ENCODE measurements at places on chromosomes 5 and 9.
A peak's percentile ranks its signal among the peaks of the same experiment; 100 is the strongest.

DNA sequence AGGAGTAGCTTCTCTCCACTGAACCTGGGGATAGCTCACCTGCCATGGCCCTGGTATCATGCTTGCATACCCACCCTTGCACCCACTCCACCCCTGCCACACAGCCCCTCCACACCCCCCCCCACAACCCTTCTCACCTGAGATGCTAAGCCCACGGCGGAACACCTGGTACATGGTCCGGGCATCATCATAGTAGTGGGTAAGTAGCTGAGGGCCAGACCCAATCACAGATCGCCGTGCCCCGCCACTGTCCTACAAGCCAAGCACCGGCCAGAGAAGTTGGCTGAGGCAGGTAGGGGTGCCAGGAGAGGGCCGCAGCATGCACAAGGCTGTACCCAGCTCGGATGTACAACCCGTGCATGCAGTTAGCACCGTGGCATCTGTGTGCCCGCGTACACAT is 20.7 kb downstream of the ACSL6 start:
- no peak for DNase-seq

DNA sequence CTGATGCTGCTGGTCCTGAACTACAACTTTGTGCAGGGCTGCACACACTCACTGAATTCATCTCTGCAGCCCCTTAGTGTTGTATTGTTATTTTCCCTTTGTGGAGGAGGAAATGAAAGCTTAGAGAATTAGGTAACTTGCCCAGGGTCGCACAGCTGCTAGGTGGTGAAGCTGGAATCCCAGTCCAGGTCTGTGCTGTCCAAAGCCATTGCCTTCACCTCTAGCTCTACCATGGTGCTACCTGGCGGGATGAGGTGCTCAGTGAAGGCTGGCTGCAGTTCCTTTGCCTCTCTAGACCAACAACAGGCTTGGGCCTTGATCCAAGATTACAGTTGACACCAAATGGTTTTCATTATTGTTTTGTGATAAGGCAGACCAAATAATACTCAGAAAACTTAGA is 177.8 kb upstream of the PITX1 start:
- DNase-seq: no peak

DNA sequence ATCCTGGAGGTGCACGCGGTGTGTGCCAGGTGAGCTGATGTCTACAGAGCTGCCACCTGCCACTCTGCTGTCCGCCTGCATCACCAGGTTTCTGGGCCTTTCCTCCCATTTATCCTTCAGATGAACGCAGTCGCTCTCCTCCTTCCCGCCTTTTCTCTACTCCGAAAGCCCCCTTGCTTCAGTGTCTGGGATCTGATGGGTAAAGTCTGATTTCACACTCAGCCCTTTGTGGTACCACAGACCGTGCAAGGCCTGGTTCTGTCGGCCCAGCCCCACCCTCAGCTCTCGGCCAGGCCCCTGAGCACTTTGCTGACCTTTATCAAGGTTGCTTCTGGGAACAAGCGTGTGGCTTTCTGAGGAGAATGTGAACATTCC is 32.5 kb downstream of the GLT6D1 start:
- DNase-seq: no peak

DNA sequence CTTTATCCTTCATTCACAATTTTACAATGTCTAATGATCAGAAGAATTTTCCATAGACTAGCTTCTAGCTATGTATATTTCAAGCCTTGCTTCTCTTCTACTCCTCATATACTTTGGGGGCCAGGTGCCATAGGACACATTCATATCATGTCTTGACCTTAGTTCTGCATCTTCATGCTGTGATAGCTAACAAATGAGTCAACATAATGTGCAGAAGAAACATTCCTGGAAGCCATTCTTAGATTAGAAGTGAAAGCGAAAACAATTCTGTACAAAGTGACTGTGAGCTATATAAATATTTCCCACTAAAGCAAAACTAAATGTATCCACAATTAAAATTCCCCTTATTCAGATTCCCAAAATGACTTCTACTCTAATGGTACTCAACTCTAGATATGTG is 320.2 kb upstream of the NREP start:
- peak; percentile 3 for DNase-seq

DNA sequence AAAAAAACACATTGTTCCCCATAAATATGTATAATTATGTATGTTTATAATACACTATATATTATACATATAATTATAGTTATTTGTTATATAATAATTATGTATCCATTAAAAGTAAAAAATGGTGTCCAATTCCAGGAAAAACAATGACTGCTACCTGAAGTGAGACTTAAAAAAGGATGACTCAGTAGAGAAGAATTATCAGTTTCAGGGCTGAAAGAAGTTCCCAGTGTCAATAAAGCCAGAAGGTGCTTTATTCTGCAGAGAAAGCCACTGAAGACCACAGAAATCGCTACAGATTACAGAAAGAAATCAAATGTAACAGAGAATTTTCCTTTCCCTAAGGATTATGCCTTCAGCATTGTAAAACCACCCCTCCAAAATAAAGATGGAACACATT is 50.9 kb downstream of the ANKRD31 start:
- no peak for DNase-seq

DNA sequence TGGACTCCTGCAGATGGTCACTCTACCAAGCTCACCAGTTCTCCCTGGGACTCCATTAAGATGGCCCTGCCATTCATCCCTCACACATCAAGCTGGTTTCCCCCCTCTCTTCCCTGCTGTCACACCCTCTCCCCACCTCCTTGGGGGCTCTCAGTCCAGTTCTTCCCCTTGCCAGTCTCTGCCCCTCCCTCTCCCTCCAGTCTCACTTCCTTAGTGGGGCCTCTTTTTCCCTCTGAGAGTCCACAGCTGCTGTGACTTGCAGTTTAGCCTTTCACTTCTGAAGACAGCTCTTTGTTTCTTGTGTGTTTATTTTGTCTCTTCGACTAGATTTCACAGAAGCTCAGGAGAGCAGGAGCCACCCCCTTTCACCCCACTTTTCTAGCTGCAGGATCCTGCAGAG is 10.5 kb downstream of the DOCK2 start:
- no peak for DNase-seq

GRCh38 chr5:168765551-168766425 is 186.6 kb upstream of the PANK3 start:
- DNase-seq: no peak

DNA sequence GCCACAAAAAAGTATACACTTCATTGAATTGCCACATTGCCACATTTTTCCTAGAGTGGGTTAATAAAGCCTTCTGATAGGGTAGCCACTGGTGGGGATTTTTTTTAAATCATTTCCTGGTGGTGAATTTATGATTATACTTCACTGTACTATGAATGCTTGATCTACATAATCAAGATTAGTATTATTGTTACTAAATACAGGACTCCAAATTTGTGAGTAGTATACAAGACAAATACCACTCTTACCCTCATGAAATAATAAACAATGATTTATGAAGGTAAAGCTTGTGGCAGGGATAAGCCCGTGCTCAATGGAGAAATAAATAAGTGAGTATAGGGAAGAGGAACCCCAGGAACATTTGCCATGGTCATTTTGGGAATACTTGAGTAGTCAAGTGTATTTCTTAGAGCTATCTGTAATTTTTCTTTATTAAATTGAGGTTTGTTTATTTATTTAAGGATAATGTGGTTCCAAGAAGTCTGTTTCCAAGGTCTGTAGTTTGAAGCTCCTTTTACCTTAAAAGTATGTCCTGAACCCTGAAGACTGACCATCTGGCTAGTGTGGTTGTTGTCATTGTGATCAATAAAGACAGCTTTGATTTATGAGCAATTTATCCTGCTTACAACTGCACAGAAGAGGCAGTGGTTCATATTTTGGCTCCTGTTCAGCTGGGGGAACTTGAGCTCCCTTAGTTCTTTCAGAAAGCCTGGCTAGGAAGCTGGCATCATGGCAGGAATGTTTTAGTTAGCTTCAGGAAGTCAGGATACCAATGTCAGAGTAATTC is 118.6 kb downstream of the ZSWIM6 start:
- no peak for DNase-seq

- DNase-seq: no peak
These were observed 3.3 kb upstream of the EXOC3 start for GRCh38 chr5:439636-440035.

GRCh38 chr9:20478786-20479185 is 143.5 kb downstream of the MLLT3 start:
- no peak for DNase-seq

DNA sequence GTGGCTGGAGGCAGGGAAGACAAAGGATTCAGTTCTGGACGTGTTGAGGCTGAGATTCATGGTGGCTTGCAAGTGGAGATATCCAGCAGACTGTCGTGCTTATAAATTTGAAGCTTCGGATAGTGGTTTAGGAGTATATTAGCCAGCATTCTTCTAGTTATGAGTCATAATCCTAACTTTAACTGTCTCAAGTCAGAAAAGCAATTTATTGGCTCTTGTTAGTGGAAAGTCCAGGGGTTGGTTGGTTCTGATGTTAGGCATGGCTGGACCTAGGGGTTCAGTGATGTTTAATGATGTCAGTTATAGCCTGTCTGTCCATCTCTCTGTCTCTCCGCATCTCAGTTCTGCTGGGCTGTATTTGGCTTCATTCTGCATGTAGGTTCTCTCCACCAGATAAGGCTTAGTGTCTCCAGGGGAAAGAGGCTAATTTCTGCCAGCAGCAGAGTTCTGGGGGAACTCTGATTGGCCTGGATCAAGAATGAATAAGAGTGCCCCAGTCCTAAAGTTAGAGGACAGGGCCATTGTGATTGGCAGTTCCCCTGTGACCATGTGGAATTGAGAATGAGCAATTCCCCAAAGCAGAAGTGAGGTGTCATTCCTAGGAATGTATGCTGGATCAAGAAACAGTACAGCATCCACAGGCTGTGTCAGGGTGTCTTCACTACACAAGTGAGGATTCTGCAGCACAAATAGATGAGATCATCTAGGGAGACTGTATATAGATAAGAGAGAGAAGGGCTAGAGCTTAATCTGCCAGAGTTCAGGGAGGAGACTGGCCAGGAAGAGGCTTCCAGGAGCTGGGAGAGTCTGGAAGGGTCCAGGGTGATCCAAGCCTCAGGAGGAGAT is 72.9 kb upstream of the SHB start:
- no peak for DNase-seq

GRCh38 chr9:83066771-83067170 is 3.8 kb upstream of the RASEF start:
- no peak for DNase-seq

- peak; percentile 49 for DNase-seq
These were observed 130.9 kb downstream of the C9orf50 start for GRCh38 chr9:129489838-129490582.

Data from CD4-positive, CD25-positive, alpha-beta regulatory T cell (primary cell).